Occipital lobe (tissue), 3 donors: ENCODE measurements at places on chromosomes 1 and 21. TPM values are rescaled to one million over a fixed set of nuclear protein-coding genes. Genes with fewer than 3 reads are reported as not detected.

DNA sequence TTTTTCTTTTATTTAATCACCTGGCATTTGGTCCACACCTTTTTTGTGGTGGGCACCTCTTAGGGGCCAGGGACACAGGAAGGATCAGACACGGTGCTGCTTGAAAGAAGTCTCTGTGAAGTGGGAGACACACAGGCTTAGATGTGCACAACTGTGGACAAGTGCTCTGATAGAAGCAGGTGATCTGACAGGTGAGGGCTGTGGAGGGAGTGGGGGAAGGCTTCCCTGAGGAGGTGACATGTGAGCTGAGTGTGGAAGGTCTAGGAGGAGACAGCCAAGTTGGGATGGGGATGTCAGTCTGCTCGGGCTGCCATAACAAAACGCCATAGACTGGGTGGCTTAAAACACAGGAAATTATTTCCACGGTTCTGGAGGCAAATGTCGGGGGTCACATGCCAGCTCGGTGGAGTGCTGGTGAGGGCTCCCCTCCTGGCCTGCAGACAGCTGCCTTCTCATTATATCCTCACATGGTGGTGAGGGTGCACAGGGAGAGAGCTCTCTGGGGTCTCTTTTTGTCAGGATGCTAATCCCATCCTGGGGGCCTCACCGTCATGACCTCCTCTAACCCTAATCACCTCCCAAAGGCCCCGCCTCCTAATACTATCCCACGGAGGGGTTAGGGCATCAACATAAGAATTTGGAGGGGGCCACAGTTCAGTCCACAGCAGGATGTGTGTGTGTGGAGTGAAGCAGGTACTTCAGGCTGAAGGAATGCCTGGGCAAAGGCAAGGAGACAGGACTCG, 5.2 kb upstream of the KIAA1614 start:
- no peak for DNase-seq

DNA sequence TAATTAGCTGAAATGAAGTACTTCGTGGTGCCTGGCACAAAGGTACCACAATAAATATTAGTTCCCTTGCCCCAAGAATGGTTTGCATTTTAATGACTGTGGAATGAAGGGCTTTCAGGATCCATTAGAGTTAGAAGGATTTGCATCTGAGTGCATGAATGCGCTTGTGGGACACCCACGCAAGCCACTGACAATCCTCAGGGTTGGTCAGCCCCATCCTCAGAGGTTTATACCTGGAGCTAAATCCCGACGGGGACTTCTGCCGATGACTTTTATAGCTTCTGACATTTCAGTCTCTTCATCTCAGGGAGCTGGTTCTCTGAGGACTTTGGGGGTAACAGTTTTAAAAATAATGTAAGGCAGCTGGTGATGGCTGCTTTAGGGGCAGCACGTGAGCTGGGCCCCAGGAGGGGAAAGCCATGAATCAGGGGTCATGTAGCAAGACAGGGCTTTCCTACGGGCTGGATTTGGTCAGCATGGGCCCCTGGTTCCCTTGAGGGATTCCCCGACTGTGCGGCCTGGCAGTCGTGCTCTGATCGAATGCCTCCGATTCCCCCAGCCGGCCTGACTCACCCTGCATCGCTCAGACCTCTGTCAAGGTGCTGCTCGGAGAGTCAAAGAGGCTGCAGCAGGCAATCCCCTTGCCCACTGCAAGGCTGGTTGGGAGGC, 20.8 kb upstream of the IL10 start:
- no peak for DNase-seq

Gene GJB5
- not detected for total RNA-seq

- peak; percentile 62 for DNase-seq
These were observed 12.4 kb downstream of the RNF220 start for GRCh38 chr1:44417351-44418021.

DNA sequence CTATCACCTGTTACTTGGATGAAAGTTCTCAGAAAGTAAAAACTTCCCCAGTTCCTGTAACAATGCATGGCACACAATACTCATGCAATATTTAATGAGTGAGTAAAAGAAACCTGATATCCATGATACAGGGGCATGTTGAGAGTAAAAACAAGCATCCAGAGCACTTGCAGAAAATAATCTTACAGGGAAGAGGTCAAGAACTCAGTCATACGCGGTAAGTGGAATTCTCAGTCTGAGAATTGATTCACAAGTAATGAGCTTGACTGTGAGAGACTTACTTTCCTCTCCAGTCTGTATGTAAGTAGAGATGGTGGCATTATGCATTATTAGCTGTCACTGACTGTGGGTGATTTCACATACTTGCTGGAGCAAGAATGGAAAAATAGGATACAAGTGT, 976.9 kb downstream of the BRINP3 start:
- no peak for DNase-seq
